ENCODE measurements at places on chromosomes 5 and 9. TPM values are rescaled to one million over a fixed set of nuclear protein-coding genes. Genes with fewer than 3 reads are reported as not detected.

DNA sequence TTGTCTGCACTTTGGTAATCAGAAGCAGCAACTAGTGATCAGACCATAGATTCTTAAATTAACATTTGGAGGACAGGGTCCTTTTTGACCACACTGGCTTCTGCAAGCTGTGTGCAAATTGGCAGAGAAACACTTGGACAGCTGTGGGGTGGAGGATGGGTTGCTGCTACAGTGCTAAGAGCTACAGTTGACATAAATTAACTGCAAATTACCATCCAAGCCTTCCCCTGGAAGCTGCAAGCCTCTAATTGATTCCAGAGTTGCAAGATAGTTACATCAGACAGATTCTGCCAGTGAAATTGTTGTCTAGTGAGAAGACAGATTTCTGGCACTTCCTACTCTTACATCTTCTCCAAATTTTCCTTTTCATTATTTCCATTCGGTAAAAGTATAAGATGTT is 517.7 kb downstream of the DIRAS2 start:
- no peaks in the 10 kb centered on the region for H3K27me3 ChIP-seq
- H3K4me3 ChIP-seq, result no peak overlapping the region
- H3K36me3 ChIP-seq, result no peaks in the 10 kb centered on the region
- DNase-seq, result no peak

GRCh38 chr5:171175746-171176145 is 133.3 kb upstream of the TLX3 start:
- no peaks in the 10 kb centered on the region for H3K36me3 ChIP-seq
- DNase-seq, result no peak
- H3K27ac ChIP-seq, result no peak overlapping the region
- H3K4me3 ChIP-seq, result no peak overlapping the region
- H3K4me1 ChIP-seq, result no peaks in the 10 kb centered on the region
- H3K27me3 ChIP-seq, result no peaks in the 10 kb centered on the region

TNFSF8 gene
- 102 TPM for total RNA-seq

ZNF189 gene
- total RNA-seq, result 10.7 TPM

All from T-cell (primary cell).